ENCODE measurements at places on chromosomes 4 and X.

GRCh38 chr4:15130441-15130840 is 128.2 kb downstream of the CPEB2 start:
- DNase-seq, result no peak

DNA sequence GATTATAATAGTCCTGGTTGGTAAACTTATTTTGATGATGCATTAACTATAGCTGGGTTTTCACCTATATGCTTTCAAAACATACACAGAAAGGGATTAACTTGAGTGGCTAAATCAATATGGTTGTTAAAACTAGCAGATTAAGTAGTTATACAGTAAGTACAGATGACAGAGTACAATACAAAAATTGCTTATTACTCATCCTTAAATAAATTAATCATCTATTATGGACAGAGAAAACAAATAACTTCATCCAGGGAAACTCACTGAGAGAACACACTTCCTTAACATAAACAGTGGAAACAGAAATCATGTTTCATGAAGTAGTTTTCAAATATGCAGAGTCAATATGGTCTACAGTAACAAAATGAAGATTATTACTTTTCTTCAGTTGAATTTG is 133.4 kb downstream of the AREG start:
- DNase-seq, result no peak

GRCh38 chrX:155094468-155095061 is 23.3 kb downstream of the BRCC3 start:
- peak; percentile 44 for DNase-seq

DNA sequence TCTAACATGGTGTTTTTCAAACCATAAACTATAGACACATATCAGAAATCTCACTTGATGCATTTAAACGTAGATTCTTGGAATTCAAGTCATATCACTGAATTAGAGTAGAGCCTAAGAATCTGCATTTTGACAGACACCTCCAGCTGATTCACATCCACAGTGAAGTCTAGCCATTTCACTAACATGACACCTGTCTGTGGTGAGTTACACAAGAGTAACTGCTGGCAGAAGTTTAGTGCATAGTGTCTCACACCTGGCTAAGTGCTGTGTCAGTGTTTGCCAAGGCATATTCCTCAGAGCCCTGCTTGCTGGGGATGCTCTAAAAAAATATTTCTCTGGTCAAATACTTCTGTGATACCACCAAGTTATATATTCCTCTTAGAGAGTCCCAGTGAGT is 237.5 kb upstream of the DIAPH2 start:
- DNase-seq, result no peak

DNA sequence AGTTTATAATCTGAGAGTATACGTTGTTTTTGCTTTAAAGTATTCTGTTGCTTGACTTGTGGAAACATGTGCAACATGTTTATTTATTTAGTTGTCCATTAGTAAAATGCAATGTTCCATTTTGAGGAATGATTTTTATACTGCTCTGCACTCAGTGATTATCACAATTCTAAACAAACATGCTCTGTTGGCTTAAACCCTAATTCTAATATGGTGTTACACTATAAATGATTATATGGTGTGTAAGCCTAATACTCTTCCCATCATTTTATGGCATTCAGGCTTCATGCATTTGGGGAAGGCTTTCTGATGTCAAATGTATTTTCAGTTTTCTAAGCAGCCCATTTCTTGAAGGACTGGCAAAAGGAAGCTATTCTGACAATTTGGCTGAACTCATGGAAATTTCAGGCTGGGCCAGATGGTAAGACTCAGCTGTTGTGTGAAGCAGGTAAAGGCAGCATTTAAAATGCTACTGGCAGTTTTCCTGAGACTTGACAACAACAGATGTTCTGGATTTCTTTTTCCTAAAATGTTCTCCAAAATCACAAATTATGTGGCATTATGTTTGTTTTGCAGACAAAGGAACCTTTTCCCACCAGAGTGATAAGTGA is 336.7 kb upstream of the GNPDA2 start:
- no peak for DNase-seq

DNA sequence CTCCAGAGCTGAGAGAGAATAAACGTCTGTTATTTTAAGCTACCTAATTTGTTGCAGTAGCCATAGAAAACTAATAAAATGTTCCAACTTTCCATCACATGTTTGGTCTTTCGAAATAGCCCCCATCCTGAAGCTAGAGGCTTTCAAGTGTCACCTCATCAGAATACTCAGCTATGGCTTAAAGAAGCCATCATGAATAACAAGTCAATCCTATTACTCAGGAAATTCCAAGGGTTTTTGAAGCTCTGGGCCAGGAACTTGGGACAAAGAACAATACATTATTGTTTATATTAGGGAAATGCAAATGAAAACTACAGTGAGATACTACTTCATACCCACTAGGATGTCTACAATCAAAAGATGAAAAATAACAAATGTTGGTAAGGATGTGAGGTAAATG is 42.2 kb downstream of the TBCK start:
- no peak for DNase-seq

GRCh38 chrX:106437407-106437806 is 174.4 kb upstream of the RADX start:
- no peak for DNase-seq

DNA sequence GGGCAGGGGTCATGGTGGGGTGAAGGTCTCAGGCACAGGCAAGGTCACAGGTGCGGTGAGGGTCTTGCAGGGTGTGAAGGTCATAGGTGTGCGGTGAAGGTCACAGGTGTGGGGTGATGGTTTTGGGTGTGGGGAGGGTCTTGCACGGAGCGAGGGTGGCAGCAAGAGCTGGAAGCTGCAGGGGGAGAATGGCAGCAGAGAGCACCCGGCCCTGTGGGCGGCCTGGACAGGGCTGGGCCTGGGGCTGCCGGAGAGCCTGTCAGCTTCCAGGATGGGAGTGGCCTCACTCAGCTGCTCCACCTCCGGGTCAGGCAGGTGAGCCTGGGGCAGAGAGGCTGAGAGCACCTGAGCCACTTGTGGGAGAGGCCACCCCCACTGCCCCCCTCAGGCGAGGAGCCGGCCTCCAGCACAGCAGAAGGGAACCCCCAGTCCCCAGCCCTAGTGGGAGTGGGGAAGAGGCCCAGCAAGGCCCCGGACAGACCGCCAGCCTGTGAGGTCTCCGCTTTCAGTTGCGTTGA is 1.5 kb downstream of the MSANTD1 start:
- no peak for DNase-seq

DNA sequence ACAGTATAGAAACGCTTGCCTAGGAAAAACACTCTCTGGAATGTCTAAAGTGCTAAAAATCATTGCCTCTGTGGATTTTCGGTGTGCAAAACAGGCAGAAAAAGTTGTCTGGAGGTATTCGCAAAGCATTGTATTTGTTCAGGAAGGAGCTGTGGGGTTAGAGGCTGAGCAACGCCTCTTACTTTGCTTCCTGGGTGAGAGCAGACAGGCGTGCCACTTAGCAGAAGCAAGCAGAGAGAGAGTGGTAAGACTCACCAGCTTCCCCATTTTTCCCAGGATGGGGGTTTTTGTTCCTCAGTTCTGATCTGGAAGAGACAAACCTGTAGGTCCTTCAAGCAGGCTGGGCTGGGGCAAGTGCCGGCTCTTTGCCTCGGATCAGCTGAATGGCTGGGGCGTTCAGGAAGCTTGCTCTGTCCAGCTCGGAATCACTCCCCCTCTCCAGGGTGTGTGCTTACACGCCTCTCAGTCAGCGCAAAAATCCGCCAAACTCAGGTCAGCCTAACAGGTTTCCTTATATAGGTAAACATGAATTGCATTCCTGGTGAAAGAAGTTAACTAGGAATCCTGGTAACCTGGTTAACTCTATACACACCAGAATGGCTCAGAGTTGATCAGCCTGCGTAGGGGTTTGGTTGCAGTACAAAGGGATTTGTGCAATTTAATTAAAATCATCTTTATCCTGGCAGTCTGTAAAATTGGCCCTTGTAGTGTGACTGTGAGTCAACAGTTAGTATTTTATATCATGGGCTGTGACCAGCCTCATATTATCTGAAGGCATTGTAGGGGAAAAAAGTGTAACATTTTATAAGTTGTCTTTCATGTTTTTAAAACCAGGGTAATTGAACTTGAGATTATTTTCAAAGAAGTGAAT is 213.1 kb upstream of the MID1 start:
- DNase-seq, result no peak

- no peak for DNase-seq
These were observed at the start of gene VEGFD for GRCh38 chrX:15384304-15384703. Gene VEGFD (minus strand): TSS chrX:15384413. CDS start chrX:15383946, 467 bp downstream.

DNA sequence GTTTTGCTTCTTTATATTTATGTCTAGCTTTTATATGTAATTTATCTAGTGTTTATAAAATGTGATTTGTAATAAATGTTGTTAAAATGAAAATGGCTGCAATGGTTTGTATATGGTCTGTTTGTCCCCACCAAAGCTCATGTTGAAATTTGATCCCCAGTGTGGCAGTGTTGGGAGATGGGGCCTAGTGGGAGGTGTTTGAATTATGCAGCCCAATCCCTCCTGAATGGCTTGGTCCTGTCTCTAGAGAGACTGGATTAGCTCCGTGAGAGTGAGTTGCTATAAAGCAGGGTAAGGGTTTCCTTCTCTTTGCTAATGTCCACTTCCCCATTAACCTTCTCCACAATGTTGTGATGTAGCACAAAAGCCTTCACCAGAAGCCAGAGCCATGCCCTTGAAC is 30.0 kb upstream of the JADE3 start:
- no peak for DNase-seq

DNA sequence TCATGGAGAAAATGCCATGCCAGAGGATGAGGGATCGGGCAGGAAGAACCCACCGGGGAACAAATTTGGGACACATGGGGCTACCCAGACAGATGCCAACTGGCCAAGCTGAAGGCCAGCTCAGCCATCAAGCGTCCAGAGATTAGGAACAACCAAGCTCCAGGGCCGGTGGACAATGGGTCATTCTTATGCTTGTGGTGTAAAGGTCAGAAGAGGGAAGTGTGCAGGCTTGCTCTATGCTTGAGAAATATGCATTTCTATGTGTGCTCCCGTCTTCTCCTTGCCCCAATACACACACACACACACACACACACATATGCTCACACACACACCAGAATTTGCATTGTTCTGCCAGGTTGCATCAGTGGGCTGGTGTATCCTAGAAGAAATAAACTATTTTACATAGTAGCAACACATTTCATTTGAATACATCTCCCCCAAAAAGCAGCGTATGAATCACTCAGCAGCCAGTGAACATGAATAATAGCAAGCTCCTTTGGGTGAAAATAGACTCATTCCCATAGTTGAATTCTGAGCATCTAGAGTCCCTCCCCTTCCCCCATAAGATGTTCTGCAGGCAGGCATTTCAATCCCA is 201.9 kb upstream of the PPARGC1A start:
- no peak for DNase-seq

GRCh38 chr4:28250646-28251045 is 1390.0 kb downstream of the STIM2 start:
- no peak for DNase-seq

GRCh38 chr4:101818362-101818761 is 27.8 kb downstream of the BANK1 start:
- no peak for DNase-seq

- DNase-seq, result no peak
These were observed 82.3 kb upstream of the S100G start for GRCh38 chrX:16567681-16568080.

GRCh38 chr4:143344774-143345173 is 8.1 kb downstream of the GAB1 start:
- DNase-seq, result no peak

GRCh38 chrX:38138900-38139299 is 81.8 kb downstream of the SRPX start:
- DNase-seq, result no peak

DNA sequence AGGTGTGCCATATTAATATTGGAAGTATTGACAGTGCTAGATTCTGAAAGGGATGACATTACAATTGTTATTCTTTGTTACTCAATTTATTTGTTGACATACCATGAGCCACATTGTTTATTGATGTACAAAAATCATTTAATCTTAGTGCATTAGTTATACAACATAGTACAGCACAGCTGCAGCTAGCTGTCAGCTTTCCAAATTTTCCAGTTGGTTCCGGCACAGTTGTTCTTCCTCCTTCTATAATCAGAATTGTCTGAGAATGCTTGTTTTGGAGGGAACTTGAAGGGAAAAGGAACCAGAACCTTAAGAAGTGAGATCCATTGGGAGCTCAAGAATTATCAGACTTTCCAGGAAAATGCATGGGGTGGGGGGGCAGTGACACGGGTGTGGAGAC is 281.4 kb downstream of the ZIC3 start:
- DNase-seq, result no peak

- DNase-seq, result no peak
These were observed 13.8 kb upstream of the PAGE5 start for GRCh38 chrX:55206162-55206941.

DNA sequence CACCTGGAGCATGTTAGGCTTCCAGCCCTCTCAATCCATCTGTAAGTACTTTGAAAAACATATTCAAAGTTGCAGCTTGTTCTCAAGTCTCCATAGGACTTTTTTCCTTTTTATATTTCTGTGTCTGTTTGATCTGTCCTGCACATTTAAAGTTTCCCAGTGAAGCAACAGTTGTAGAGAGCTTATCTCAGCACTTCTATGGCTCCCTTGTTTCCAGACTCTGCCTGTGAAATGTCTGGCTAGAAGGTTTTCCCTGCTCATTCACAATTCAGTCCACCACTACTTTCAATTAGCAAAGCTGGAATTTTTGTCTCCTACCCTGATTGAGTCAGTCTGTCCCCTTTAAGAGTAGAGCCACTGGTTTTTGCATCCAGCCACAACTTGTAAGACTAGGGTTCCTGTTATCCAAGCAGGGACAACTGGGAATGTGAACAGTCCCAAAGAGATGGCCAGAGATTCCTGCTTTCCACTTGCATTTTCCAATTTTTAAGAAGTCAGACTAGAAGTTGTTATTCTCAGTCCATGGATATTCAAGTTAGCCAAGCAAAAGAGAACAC is 116.1 kb downstream of the GASK1B start:
- no peak for DNase-seq

DNA sequence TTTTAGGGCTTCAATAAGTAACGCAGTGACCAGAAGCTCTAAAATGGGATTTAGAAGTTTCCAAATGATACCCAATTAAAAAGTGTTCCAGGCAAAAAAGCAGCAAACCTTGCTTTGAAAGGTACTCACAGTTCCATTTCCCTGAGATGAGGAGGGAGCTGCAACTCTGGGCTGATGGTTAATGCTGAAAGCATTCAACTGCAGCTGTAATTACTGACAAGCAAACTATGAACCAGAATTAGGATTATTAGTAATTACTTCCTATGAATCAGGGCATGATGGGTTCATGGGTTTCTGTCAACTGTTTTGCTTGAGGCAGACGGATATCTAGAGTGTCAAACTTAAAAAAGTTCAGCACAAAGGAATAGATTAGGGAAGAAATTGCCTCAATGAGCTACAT is 357.4 kb downstream of the STIM2 start:
- no peak for DNase-seq

- DNase-seq, result no peak
These were observed 181.6 kb upstream of the NOCT start for GRCh38 chr4:138833974-138834373.

- DNase-seq, result no peak
These were observed 69.5 kb downstream of the TRIM2 start for GRCh38 chr4:153273751-153274150.

DNA sequence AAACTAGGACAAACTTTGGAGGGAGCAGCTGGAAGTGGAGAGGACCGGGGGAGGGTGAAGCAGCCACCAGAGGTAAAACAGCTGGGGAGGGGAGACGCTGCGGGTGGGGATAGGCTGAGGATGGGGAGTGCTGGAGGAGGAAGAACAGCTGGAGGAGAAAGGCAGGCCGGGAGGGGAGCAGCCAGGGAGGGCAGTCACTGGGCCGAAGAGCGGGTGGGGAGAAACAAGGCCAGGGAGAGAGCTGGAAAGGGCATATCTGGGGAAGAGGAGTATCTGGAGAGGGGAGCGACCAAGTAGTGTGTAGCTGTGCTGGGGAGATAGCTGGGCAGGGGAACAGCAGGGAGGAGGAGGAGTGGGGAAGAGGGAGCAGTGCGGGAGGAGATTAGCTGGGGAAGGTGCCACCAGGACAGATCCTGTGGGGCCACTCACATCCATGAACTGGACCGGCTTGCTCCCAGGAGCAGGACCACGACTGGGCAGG is 2.7 kb downstream of the SLC38A5 start:
- no peak for DNase-seq
